Spinal cord (tissue), 10 donors: ENCODE measurements at places on chromosomes 5 and 9. TPM values are rescaled to one million over a fixed set of nuclear protein-coding genes. Genes with fewer than 3 reads are reported as not detected.
A peak's percentile ranks its signal among the peaks of the same experiment; 100 is the strongest.

INSL4 gene
- not detected for total RNA-seq

PALM2AKAP2 gene
- 16.3 TPM for total RNA-seq

MYOT gene
- total RNA-seq = 8.3 TPM

GBGT1 gene
- 6.4 TPM for total RNA-seq

INSL6 gene
- not detected for total RNA-seq

HMMR gene
- 12.2 TPM for total RNA-seq

CENPH gene
- 11.8 TPM for total RNA-seq

PCDHB3 gene
- total RNA-seq = 2.7 TPM

SLC6A3 gene
- total RNA-seq = 12.0 TPM

GRCh38 chr5:43287493-43287892, 25.7 kb downstream of the HMGCS1 start:
- H3K36me3 ChIP-seq = peaks cover 25% of the 10 kb centered on the region
- no peak for DNase-seq
- H3K27me3 ChIP-seq = no peaks in the 10 kb centered on the region
- no peak overlapping the region for H3K4me3 ChIP-seq

- H3K4me1 ChIP-seq = peaks cover 5% of the 10 kb centered on the region
- H3K4me3 ChIP-seq = no peak overlapping the region
- DNase-seq = no peak
- no peaks in the 10 kb centered on the region for H3K27me3 ChIP-seq
Observed at GRCh38 chr9:16461137-16461840, 409.2 kb downstream of the BNC2 start.

- H3K27ac ChIP-seq = no peak overlapping the region
- DNase-seq = peak; percentile 38
- H3K27me3 ChIP-seq = no peaks in the 10 kb centered on the region
Observed at GRCh38 chr5:127695346-127695745, 7.8 kb upstream of the CCDC192 start.

DNA sequence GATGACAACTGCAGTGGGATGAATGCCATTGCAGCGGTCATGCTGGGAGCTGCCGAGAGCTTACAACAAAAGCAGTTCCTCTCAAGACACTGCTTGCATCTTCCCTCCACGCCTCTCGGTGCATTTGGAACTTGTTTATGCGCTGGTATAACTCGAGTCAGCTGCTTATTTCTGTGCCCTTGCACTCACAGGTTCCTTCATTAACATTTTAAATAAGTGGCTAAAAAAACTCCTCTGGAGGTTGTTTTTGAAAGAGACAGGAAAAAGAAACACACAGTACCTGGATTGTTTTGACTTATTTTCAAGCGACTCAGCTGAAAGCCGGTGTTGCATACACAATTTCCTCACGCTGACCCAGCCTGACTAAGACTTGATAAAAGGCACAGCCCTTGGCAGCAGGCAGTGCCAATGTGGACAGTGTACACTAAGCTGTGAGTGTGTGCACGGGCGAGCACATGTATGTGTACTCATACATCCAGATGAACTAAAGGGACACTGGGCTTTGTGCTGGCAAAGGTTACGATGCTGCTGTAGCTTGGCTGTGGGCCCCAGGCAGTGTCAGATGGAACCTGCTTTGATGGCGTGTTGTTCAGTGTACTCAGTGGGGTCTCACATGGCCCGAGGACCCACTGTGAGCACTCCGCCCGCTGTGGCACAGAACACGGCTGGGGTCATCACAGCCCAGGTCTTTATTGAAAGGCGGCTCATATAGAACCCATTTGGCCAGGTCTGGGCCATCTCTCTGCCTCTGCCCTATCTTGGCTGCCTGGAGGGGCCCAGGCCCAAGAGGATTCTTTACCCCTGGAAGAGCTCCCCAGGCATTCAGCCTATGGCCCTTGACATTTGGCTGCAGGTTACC, 92.3 kb downstream of the ANKRD33B start:
- H3K4me3 ChIP-seq = no peak overlapping the region
- no peak overlapping the region for H3K27ac ChIP-seq

GRCh38 chr9:37621273-37622121, 29.1 kb upstream of the TOMM5 start:
- H3K36me3 ChIP-seq = no peaks in the 10 kb centered on the region
- H3K27me3 ChIP-seq = no peaks in the 10 kb centered on the region
- H3K4me3 ChIP-seq = no peak overlapping the region
- peak; percentile 30 for DNase-seq

- no peaks in the 10 kb centered on the region for H3K4me1 ChIP-seq
- no peaks in the 10 kb centered on the region for H3K36me3 ChIP-seq
- no peak for DNase-seq
- H3K27ac ChIP-seq = no peak overlapping the region
- no peaks in the 10 kb centered on the region for H3K27me3 ChIP-seq
Observed at GRCh38 chr9:87909310-87910041, 8.3 kb upstream of the SPATA31C1 start.

DNA sequence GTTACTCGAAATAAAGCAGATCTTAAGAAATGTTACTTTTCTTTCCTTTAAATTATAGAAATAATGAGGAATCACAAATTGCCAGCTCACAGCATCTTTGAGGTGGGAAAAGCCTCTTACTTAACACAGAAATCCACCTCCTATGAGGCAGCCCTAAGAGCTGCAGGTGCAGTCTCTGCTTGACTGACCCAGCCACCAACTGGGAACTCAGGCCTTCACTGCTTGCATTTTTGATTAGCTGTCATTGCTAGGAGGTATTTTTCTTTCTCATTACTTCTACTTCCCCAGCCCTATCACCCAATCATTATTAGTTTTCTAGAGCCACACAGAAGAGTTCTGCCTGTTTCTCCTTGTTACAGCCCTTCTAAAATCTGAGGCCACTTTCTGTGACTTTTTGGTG, 416.5 kb upstream of the KLF4 start:
- no peak overlapping the region for H3K27ac ChIP-seq
- DNase-seq = no peak
- H3K36me3 ChIP-seq = no peaks in the 10 kb centered on the region

- no peak overlapping the region for H3K27ac ChIP-seq
- H3K4me3 ChIP-seq = no peak overlapping the region
- no peaks in the 10 kb centered on the region for H3K36me3 ChIP-seq
- DNase-seq = no peak
- peaks cover 5% of the 10 kb centered on the region for H3K4me1 ChIP-seq
- no peaks in the 10 kb centered on the region for H3K27me3 ChIP-seq
Observed at GRCh38 chr5:15796096-15796495, 296.1 kb downstream of the FBXL7 start.

DNA sequence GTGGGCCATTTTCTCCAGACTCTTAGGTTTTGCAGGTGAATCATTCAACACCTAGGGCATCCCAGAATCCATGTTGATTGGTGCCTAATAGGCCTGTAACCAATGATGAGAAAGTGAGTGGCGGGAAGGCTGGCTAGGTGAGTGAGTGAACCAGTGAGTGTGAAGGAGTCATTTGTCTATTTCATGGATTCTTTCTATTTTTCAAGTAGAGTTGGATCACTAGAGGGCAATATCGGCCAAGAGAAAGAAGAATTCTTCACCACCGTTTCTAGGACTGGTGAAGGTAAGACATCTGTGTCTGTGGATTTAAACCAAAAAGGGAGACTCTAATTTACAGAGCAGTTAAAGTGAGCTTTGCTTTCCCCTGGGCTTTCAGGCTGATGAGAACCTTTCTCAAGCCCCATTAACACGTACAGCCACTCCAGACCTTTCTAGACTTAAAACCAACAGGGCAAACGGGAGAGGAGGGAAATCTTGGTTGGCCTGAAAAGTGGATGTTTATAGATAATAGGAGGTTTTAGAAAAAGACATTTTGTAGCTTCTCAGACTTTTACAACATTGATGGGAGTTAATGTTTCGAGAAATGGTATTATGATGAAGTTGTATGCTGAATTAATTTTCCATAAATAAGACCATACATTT, 114.3 kb upstream of the IL12B start:
- peak; percentile 24 for DNase-seq
- no peak overlapping the region for H3K27ac ChIP-seq
- no peak overlapping the region for H3K4me3 ChIP-seq

DNA sequence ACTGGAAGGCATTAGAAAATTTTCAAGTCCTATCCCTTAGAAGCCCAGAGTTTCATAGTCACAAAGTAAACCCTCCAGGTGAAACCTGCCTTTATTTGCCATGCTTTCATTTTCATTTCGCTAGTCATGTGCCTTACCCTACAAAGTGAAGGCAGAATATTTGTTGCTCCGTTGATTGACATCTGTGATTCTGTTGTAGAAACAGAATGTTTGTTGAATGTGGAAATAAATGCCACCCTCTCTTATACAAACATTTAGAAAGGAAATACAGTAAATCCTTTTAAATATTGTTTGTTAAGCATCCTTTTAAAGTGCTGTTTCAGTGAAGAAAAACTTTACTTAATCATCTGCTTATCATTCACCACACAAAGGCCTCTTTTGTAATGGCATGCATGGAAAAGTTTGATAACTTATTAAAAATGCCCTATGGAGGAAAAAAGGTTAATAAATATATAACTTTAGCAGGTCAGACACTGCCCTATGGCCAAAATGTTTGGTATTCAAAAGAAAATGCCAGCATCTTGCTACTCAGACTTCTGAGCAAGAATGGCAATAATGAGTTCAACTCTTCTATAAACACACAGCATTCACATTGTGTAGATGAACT, 34.3 kb upstream of the CAST start:
- DNase-seq = no peak
- no peak overlapping the region for H3K27ac ChIP-seq
- no peaks in the 10 kb centered on the region for H3K4me1 ChIP-seq
- H3K36me3 ChIP-seq = no peaks in the 10 kb centered on the region
- H3K27me3 ChIP-seq = no peaks in the 10 kb centered on the region

- no peak for DNase-seq
- no peak overlapping the region for H3K27ac ChIP-seq
- H3K36me3 ChIP-seq = no peaks in the 10 kb centered on the region
- H3K27me3 ChIP-seq = no peaks in the 10 kb centered on the region
- peaks cover under 1% of the 10 kb centered on the region for H3K4me1 ChIP-seq
Observed at GRCh38 chr5:150562832-150563231, 54.9 kb downstream of the NDST1 start.

GRCh38 chr5:135323227-135323626, 75.8 kb downstream of the MACROH2A1 start:
- H3K27ac ChIP-seq = no peak overlapping the region
- peaks cover 6% of the 10 kb centered on the region for H3K27me3 ChIP-seq
- peaks cover 2% of the 10 kb centered on the region for H3K36me3 ChIP-seq
- no peak overlapping the region for H3K4me3 ChIP-seq
- peaks cover 16% of the 10 kb centered on the region for H3K4me1 ChIP-seq

GRCh38 chr5:135735831-135736230, 98.6 kb upstream of the SLC25A48 start:
- DNase-seq = no peak
- H3K4me1 ChIP-seq = no peaks in the 10 kb centered on the region
- H3K27me3 ChIP-seq = no peaks in the 10 kb centered on the region
- no peaks in the 10 kb centered on the region for H3K36me3 ChIP-seq
- H3K27ac ChIP-seq = no peak overlapping the region

- H3K27me3 ChIP-seq = no peaks in the 10 kb centered on the region
- no peak overlapping the region for H3K27ac ChIP-seq
Observed at GRCh38 chr9:38453835-38454234, 29.6 kb upstream of the IGFBPL1 start.

DNA sequence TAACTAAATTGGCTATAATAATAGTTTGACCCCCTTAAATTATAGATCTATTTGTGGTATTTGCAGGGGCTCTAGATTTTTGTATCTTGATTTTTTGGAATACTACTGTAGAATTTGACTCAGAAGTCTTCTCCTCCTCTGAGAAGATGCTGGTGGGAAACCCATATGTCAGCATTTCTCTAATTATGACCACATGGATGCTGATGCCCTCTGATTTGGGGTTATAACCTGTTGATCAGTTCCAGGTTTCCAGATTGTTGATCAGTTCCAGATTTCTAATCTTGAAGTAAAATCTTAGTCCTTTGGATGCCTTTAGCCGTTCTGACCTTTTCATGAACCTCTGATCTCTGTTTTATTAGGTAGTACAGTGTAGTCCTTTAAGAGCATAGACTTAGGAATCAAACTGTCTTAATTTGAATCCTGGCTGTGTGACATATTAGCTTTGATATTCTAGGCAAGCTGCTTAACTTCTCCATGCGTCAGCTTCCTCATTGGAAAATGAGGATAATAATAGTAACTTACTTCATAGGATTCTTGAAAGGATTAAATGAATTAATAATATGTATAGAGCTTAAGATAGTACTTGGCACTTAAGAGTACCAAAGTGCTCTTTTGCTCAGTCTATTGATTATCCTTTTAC, 8.1 kb downstream of the FSD1L start:
- no peak for DNase-seq
- H3K27me3 ChIP-seq = no peaks in the 10 kb centered on the region
- no peak overlapping the region for H3K4me3 ChIP-seq
- H3K4me1 ChIP-seq = peaks cover 2% of the 10 kb centered on the region

DNA sequence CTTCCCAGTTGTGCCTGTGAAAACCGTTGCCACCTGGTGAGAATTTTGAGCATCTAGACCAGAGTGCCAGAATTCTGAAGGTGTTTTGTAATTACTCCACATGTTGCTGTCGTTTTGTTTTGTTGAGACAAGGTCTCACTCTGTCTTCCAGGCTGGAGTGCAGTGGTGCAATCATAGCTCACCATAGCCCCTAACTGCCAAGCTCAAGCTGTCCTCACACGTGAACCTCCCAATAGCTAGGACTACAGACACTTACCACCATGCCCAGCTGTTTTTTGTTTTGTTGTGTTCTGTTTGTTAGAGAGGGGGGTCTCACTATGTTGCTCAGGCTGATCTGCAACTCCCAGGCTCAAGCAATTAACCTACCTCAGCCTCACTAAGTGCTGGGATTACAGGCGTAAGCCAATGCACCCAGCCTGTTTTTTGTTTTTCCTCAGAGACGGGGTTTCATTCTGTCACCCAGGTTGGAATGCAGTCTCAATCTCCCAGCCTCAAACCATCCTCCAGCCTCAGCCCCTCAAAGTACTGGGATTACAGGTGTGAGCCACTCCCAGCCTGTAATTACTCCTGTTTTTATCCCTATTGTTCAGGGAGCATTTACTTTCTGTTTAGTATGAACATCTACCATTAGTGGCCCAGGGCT, 121.1 kb upstream of the DMRT1 start:
- H3K27me3 ChIP-seq = no peaks in the 10 kb centered on the region
- peak overlapping the region; percentile 30 for H3K27ac ChIP-seq
- no peak overlapping the region for H3K4me3 ChIP-seq
- no peaks in the 10 kb centered on the region for H3K36me3 ChIP-seq
- peaks cover 29% of the 10 kb centered on the region for H3K4me1 ChIP-seq

DNA sequence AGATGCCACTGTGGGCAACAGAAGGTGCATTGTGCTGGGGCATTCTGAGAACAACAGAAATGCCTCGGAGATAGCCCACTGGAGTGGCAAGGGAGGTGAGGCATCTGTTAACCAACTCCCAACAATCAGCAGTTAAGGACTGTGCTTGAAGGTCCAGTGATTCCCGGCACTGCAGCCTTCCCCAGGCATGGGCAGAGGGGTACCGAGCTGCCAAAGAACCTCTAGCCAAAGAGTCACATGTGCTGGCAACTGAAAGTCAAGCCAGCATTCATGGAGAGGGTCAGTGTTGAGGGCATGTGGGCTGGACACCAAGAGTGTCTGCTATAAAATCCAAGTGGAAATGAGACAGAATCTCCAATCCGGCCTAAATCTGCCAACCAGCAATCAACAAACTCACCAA, 149.6 kb downstream of the ASTN2 start:
- no peaks in the 10 kb centered on the region for H3K27me3 ChIP-seq
- H3K36me3 ChIP-seq = no peaks in the 10 kb centered on the region
- DNase-seq = no peak
- no peaks in the 10 kb centered on the region for H3K4me1 ChIP-seq
- H3K27ac ChIP-seq = no peak overlapping the region
- H3K4me3 ChIP-seq = no peak overlapping the region

GRCh38 chr5:149363358-149363757, 5.5 kb downstream of the PCYOX1L start:
- H3K27ac ChIP-seq = no peak overlapping the region
- H3K27me3 ChIP-seq = no peaks in the 10 kb centered on the region
- H3K4me3 ChIP-seq = no peak overlapping the region
- H3K36me3 ChIP-seq = peaks cover 29% of the 10 kb centered on the region

GRCh38 chr5:79014631-79015030, 29.5 kb upstream of the ARSB start:
- H3K27me3 ChIP-seq = peaks cover 2% of the 10 kb centered on the region
- no peak overlapping the region for H3K4me3 ChIP-seq
- H3K27ac ChIP-seq = no peak overlapping the region
